C1 segment of cervical spinal cord (tissue), 14 donors: ENCODE measurements at places on chromosomes 3 and 15.

DNA sequence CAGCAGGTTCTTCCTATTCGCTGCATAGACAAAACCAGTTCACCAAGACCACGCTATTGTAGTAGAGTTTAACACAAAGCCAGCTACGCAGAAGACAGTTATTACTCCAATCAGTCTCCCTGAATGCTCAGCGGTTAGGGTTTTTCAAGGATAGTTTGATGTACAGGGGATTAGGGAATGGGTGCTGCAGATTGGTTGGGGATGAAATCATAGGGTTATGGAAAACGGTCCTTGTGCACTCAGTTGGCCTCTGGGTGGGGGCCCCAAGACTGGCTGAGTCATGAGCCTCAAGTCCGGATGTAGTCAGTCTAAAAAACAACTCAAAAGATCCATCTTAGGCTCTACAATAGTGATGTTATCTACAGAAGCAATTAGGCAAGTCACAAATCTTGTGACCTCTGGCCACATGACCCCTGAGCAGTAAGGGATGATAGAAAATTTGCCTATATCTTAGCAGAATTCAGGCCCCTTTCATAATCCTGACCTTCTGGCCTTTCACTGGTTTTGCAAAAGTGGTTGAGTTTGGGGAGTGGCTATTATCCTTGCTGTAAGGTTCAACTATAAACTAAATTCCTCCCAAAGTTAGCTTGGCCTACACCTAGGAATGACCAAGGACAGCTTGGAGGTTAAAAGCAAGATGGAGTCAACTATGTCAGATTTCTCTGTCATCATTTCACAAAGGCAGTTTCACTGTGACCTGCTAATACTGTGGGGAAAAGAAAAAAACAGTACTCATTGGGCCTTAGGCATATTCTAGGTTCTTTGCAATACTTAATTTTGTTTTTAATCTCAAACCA is 57.7 kb downstream of the LIPC start:
- no peak for DNase-seq

DNA sequence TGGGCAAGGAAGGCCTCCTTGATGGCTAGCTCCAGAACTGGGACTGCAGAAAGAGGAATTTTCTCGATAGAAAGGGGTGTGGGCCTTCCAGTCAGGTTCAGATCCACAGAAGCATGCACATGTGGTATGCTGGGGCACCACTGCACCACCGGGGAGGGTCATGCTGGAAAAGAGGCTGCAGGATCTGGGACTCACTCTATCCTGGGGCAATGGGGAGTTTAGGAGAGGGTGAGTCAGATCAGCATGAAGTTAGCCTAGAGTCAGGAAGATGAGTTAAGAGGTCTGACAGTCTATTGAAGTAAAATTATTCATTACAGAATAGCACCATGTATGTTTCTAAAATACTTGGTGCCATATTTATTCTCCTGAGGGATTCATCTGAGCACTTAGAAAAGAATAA is 130.2 kb upstream of the TOPAZ1 start:
- no peak for DNase-seq

DNA sequence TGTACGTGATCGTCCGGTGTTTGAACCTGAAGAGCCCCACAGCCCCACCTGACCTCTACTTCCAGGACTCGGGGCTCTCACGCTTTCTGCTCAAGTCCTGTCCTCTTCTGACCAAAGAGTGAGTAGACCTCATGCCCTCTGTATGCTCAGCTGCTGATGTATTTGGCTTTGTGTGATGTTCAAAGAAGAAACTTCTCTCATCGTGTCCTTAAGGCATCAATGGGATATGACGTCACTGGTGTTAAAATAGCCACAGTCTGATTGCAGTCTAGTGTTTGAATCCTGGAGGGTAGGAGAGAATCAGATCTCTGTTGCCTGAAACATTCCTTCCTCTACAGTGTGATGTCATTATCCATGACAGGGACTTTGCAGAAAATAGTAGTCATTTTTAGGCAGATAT is 28.1 kb downstream of the ABHD2 start:
- DNase-seq = no peak

- no peak for DNase-seq
These were observed 40.2 kb downstream of the TNFAIP8L3 start for GRCh38 chr15:51054535-51054934.

- no peak for DNase-seq
These were observed 53.7 kb downstream of the PIK3CB start for GRCh38 chr3:138781012-138781470.

- no peak for DNase-seq
These were observed 51.1 kb downstream of the ZBTB11 start for GRCh38 chr3:101625879-101626278.
